AG20443 (cell line): ENCODE measurements at places on chromosomes 6 and 20.

DNA sequence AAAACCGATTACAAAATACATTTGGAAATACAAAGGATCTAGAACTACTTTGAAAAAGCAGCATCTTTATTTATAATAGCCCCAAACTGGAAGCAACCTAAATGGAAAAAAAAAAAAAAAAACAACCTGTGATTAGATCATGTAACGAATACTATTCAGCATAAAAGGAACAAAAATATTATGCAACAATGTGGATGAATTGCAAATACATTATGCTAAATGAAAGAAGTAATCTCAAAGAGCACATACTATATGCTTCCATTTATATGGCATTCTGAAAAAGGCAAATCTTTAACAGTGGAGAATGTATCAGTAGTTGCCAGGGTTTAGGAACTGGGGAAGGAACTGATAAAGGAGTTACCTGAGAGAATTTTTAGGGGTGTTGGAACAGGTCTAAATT lies 28.9 kb downstream of the IRAK1BP1 start:
- no peak for DNase-seq

DNA sequence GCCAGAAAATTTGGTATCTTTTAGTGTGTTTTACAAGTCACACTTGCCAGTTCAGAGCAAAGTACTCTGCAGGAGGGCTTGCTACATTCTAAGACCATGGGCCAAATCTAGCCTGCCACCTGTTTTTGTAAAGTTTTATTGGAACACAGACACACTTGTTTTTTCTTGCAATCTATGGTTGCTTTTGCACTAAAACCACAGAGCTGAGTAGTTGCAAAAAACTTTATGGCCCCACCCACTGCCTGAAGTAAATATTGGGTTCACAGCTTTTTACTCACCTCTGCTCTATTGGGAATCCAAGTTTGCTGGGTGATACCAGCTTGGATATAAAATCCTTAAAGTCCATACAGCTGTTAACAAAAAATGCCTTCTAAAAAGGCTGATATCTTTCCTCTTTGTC lies 109.0 kb downstream of the ZFP64 start:
- DNase-seq = no peak

GRCh38 chr6:145209272-145209671 lies 526.0 kb downstream of the EPM2A start:
- no peak for DNase-seq

GRCh38 chr20:1319051-1319450 lies 9.9 kb downstream of the SDCBP2 start:
- no peak for DNase-seq
